HS-5 (cell line): ENCODE measurements at places on chromosomes 1 and 21.

DNA sequence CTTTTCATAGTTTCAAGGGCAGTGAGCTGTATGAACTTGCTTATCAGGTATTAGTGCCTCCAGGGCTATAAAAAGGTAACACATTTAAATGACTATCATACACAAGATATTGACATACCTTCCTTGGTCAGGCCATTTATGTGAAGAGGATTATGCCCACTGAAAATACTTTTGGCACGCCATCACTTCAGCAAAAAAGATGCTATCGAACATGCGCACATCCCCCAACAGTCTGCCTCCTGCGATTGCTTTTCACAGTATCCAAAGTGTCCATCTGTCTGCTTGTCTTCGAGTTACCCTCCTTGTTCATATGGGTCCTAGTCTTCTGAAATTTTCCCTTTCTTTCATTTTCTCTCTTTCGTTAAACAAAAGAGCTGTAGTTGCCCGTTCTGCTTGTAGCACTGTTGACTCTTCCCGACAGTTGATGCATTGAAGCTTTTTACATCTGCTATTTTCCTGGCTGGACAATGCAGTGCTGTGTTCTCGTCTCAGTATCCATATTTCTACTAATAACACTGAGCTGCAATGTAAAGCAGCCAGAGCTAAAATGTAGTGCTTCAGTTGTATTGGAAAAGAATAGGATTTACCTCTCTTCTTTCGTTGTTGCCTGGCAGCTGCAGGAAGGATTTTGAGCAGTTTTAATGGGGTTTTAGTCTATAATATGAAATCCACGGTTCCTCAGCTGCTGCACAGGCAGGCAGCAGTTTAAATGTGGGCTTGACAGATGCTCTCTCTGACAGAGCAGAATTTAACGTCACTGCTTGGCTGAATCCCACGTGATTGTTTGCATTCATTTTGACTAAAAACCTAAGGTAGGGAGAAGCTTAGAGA lies at the start of gene B3GALT2:
Gene B3GALT2, minus strand, starts transcription at position 713 of the 831 bp plus-strand sequence. CDS start 5,051 bp downstream, outside the sequence.
- no peak for DNase-seq

DNA sequence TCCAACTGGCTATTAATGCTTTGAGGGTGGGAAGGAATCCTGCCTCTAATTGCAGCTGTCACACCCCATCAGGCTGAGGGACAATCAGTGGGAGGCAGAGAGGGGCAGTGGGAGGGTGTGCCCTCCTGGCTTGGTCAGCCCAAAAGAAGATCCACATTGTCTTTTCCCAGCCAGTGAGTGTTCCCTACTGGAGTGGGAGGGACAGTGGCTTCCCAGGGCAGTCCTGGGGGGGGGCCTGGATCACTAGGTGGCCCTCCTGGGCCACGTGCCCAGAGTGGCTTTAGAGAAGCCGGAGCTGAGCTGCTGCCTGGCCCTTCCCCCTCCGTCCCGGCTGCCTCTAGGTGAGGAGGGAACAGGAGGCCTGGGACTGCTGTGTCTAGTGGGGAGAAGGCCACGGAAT lies 14.0 kb downstream of the INKA2 start:
- no peak for DNase-seq

DNA sequence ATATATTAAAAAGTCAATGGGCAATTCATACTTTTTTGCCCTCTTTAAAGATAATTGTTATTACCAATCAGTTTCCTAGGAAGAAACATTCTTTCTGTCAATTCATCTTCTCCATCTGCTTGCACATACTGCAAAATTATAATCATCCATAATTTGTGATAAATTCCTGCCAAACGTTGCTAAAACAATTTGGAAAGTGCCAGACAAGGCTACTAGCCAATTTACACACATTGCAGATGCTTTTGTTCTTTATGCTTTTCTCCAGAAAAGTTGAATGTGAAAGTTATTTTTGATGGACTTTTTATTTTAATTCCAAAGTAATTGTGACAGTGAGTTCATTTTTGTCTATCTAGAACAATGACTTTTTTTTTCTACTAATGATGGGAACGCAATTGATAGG lies 992.8 kb upstream of the ADGRL2 start:
- no peak for DNase-seq

- no peak for DNase-seq
Observed at GRCh38 chr1:226002667-226003501, 3.7 kb upstream of the SDE2 start.

GRCh38 chr1:188027613-188028012 lies 1198.9 kb downstream of the PLA2G4A start:
- peak; percentile 84 for DNase-seq

DNA sequence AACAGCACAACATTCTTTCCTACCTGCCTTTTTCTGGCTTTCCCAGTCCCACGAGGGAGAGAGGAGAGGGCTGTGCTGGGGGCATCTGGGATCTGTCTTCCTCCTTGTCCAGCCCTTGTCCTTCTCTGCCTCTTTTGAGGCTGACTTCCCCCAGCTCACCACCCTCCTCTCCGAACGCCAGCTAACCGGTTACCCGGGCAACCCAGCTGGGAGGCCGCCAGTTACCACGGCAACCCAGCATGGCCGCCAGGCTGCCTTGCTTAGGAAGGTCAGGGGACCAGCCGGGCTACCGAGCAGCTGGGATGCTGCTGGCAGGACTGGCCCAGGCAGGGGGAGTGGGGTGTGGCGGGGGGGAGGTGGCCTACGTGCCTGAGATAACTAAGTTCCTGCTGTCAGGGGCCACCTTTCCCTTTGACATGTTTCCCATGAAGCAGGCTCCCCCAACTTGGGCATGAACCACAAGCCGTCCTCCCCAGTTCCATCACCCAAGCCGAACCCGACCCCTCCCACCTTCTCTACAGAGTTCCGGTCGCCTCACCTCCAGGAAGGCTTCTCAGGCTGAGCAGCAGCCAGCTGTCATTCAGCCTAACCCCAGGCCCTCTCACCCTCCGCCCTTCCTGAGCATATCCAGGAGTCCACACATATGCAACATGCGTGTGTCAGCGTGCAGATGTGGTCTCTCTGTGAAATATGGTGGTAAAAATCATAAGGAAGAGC lies 8.7 kb downstream of the PLEKHA6 start:
- no peak for DNase-seq

DNA sequence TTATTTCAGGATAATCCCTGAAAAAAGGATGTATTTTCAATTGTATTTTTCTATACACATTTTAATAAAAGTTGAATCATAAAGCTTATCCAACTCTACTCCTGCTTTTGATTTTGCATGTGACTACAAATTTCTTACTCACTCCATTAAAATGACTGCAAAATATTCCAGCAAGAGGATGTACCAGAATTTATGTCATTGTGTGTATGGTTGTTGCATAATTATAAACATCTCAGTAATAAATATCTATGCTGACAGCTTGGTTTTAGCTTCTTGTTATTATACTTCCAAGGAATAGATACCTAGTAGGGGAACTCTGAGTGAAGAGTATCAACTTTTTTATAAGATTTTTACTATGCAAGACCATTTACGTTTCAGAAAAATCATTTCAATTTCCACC lies 463.2 kb upstream of the RUNX1 start:
- no peak for DNase-seq

DNA sequence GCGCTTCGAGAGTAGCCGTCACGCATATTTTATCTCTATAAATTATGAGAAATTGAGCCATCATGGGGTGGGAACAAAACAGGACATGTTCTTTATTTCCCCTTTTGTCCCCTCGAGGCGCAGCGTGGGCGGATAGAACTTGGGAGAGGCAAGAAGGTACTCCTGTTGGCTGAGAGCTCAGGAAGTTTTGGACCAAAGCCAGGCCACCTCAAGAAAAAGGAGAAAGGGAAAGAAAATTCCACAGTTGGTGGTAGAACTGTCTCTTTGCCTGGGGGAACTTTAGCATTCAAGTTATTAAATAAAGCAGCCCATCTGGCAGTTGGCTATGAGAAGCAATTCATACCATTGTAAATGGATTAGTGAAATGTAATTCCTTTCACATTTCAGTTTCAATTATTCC lies 76.4 kb upstream of the DSCAM start:
- DNase-seq: no peak

DNA sequence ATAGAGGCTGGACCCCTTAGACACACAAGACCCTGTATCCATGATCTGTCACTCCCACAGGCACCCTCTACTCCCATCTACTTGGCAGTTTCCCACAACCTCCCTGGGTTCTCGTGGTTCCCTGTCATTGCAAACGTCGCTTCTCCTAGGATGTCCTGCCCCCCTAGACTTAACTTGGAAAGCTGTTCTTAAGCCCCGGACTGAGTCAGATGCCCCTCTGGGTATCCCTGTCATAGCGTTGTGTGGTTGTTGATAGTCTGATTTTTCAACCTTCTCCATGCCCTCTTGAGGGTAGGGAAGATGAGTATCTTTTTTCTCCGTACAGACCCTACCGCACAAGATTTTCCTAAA lies 11.8 kb downstream of the RCC1 start:
- no peak for DNase-seq

- no peak for DNase-seq
Observed at GRCh38 chr1:201537891-201538611, 876 bp upstream of the NAV1 start.

DNA sequence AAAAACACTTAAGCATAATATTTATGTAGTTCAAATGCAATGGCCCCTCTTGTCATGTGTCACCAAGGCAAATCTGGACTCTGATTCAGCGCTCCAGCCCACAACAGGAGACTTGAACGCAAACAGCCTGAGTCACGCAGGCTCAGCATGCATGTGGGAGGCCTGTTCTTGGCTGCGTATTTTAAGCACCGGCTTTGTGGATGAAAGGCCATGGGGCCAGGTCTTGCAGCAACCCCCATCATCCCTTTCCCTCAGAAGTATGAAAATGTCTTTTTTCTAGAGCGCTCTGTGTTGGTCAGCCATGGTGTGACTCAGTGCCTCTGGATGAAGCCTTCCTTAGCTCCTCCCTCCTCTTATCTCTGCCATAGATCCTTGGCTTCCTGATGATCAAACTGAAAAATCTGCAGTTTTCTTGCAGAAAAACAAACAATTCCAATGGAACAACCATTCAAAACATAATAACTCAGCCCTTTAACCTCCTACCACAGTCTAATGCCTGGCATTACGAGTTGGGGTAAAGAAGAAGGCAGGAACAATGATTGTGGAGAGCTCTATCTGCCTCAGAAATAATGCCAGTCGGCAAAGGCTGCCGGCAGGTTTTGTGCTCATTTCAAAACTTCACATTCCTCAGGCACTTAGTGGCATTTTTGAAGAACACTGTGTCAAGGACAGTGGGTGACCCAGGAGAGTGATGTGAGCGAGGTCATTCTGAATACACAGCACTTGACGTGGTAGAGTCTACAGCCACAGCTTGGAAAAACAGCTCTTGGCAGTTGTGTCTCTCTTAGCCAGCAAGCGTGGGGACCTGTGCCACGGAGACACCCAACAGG lies 167.5 kb downstream of the CLIC6 start:
- DNase-seq: peak; percentile 99

DNA sequence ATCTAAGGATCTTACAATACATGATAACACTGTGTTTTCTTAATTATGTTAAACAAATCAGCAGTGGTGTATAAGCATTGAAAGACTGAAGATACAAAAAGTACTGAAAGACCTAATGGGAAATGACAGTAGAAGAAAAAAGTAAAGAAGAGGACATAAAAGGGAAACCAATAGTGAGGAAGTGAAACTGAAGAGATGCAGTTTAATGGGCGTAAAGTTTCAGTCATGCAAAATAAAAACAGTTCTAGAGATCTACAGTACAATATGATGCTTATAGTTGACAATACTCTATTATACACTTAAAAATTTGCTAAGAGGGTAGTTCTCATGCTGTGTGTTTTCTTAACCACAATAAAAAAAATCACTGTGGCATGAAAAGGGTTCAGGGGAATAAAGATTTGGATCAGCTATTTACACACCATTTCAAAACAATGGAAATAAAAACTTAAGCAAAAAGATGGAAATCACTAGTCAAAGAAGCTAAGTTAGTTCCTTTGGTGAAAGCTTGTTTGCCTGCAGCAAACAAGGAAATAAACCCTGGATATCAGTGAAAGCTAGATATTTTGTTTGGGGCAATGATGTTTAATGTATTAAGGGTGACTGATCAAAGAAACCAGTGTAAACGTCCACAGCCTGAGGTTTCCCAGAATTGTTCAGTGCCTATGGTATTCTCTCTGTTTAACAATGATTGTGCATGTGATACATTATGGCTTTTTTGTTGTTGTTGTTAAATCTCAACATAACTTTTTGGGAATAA lies 1160.8 kb upstream of the ADGRL2 start:
- DNase-seq: no peak

GRCh38 chr21:29511096-29511495 lies 212.4 kb downstream of the BACH1 start:
- no peak for DNase-seq

DNA sequence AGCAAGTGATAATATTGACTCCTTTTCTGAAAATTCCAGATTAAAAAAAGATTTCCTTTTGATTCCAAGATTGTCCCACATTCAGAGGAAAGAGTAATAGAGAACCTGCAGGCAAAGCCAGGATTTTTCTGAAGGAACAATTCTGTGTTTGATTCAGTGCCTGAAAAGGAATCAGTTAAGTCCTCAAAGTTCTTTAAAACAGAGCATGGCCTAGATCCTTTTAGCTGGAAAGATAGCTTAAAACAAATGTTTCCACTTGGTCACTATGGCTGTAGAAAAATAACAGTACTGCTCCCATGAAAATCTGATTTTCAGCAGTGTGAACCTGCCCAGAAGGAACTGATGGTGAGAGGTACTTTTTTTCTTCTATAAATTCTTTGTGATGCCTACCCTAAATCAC lies 41.8 kb downstream of the HS2ST1 start:
- DNase-seq: no peak

DNA sequence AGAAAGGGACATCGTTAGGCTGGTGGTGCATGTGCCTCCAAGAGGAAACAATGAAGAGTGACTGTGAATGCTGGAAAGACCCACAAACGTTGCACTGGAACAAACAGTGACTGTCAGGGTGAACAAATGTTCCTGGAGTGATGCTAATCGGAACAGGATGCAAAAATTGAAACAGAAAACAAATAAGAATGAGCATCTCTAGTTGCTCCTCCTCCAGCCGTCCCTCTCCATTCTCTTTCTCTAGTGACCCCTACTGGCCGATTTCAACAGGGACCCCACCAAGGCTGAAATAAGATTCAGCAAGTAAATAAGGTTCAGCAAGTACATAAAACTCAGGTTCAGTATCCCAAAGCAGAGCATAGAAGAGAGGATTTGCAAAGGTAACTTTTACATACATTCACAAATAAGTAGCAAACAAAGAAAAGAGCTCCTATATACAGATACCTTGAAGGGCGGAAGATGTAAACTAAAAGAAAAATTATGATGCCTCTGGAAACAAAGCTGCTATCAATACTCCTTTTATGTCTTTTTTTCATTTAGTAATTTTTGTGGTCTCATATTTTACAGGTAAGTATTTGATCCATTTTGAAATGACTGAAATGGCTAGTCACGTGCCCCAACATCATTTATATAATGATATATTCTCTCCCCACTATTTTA lies 836.1 kb upstream of the ADAMTS5 start:
- no peak for DNase-seq

- DNase-seq: peak; percentile 31
Observed at GRCh38 chr21:35075546-35075945, 26.4 kb upstream of the RUNX1 start.
